ENCODE measurements at places on chromosomes 3 and 15.
A peak's percentile ranks its signal among the peaks of the same experiment; 100 is the strongest.

GRCh38 chr15:66071921-66072295, 181.6 kb downstream of the MEGF11 start:
- DNase-seq: no peak

DNA sequence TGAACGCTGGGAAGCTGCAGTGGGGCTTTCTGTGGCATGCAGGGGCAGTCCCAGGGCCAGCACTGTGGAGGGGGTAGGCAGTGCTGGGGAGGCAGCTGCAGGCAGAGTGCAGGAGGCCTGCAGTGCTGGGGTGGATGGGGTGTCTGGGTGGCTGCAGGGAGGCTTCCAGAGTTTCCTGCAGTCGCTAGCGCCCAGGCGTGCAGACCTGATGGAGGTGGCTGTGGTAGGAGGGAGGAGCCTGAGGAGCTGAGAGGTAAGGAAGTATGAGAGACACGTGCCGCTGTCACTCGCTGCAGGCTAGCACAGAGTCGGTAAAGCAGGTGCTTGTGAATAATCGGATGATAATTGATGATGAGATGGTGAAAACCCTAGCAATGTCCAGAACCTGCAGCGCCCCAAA, 16.3 kb downstream of the SYNM start:
- no peak for DNase-seq

DNA sequence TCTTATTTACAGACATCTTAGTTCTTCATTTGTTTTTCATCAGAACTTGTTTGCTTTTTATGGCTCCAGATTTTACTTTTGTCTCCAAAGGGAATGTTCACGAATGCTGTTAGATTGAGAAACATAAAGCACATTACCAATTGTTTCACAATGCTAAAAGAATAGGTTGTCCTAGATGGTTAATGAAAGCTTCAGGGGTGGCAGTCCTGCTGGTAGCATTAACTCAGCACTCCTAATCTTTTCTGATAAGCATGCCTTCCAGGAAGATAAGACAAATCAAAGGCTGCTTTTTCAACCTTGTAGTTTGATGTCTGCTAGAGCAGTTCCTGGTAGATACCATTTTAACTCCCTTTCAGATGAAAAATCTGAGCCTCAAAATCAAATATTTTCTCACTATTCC, 619.4 kb downstream of the PYDC2 start:
- DNase-seq: no peak

- DNase-seq: no peak
These were observed 97.3 kb downstream of the MBNL1 start for GRCh38 chr3:152365766-152366593.

DNA sequence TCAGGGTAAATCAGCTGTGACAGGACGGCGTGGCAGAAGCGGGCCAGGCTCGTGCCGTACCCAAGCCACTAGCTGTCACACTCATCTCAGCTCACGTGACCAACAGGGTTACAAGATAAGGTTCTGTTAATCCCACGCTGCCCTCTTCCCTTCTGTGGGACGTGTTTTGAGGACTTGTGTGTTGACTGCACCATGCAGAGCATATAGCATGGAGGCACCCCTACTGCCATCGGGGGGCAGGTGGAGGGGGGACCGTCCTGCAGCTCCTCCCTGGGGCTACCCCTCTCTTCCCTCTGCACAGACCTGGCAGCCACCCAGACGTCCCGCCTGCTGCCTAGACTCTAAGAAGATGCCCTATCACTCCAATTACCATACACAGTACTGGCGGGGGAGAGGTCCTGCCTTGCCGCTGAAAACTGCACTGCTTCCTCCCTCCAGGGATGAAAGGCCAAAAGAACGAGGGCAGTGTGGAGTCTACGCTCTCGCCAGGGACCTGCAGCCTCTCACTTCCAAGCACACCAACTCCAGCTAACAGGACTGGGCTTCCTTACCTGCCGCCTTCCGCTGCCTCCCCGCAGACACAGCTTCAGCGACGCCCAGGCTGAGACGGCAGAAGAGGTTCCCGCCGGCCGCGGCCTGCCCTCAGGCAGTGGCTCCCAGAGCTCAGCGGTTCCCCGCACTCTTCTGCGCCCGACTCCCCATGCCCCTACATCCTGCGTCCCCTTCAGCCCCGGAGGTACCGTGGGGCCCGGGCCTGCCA, at the start of gene TNK2:
Gene TNK2 (minus strand): TSS at position 618 of the 760 bp plus-strand sequence. CDS start 19,963 bp downstream, outside the sequence.
- DNase-seq: peak; percentile 44
